ENCODE measurements at places on chromosomes 2 and 18.

DNA sequence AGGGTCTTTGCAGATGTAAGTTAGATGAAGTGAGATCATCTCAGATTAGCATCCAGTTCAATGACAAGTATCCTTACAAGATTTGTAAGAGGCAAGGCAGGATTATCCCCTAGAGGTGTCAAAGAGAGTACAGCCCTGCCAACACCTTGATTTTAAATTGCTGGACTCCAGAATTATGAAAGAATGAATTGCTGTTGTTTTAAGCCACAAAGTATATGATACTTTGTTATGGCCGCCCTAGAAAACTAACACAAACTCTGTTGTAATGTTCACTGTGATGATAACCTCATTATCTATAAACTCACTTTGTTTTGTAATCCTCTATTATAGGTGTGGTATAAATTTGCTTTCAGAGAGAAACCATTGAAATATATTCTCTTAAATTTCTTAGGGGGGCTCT lies 249.0 kb upstream of the SPOPL start:
- DNase-seq: no peak

DNA sequence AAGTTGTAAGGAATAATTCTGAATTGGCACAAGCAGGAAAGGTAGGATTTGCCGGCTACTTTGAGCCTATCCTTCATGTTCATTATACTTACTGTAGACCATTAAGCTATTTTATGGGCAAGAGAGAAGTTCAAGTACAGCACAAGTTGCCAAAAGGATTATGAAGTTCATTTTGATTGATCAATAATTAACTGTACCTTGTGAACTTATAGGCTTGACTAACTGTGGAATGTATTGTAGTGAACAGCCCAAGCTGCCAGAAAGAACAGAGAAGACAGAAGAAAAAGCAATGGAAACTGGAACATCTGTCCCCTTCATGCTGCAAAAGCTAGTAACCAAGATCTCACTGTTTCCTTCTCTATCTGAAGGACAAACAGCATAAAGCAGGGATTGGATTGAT lies 810.1 kb upstream of the ZEB2 start:
- no peak for DNase-seq

DNA sequence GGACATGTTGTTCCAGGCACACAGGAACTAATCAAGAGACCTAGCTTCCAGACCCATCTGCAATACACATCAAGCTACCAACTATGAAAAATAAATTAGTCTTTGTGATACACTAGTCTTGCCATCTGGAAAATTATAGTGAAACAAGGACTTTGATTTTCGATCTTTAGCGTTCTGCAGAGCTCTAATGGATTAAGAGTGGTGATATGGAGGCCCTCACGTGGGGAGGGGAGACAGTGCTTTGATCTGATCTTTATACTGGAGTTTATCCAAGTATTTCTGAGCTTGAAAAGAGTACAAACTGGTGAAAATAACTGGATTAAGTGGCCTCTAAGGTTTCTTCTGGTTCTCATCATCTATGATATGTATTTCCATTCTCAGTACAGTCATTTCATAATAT lies 273.4 kb upstream of the CDH7 start:
- no peak for DNase-seq

GRCh38 chr2:212990697-212991096 lies 160.7 kb downstream of the IKZF2 start:
- no peak for DNase-seq

Measured in common myeloid progenitor, CD34-positive (primary cell).